ENCODE measurements at places on chromosomes 6 and 20.

- no peak for DNase-seq
These were observed 589.2 kb downstream of the PHF3 start for GRCh38 chr6:64224819-64225218.

- DNase-seq, result no peak
These were observed 23.1 kb upstream of the GATA5 start for GRCh38 chr20:62498874-62499273.

DNA sequence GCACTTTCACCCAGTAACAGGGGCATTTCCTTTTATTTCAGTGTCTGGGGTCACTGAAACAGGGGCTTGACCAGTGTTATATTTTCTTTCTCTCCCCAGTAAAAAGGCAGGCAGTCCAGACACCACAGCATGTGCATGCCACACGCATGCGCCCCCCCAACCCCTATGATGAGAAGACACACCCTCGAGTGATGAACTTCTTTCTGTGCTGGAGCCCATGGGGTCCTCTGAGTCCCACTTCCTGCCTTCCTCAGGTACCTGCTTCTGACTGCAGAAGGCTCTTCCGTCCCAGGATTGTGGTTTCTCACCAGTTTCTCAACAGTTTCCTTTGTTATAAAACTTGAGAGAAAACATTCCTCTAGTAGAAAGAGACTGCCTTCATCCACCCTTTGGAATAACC, 45.7 kb upstream of the TMEM181 start:
- DNase-seq, result no peak

DNA sequence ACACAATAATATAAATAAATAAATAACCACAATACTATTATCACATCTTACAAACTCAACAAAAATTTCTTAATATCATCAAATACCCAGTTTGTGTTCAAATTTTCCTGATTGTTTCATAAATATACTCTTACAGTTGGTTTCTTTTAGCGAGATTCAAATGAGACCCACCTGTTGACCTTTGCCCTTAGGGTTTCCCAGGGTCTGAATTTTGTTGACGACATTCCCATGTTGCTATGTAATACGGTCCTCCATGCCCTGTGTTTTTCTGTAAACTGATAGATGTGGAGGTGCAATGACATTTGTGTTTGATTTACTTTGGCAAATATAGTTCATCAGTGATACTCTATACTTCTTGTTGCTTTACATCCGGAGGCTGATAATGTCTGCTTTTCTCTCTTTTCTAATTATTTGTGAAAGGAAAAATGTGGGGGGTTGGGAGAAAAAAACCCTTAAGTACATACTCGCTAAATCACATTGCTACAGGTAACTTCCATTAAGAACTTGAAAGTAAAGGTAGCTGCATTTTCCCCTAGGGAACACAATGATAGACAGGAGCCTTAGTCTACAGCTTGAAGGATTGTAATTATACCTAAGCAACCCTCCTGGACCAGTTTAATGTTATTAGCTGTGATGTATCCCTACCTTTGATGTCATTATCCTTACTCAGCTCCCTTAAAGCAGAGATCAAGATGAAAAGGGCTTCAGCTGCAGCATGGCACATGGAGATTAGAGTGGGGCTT, 6.6 kb downstream of the MOG start:
- no peak for DNase-seq

DNA sequence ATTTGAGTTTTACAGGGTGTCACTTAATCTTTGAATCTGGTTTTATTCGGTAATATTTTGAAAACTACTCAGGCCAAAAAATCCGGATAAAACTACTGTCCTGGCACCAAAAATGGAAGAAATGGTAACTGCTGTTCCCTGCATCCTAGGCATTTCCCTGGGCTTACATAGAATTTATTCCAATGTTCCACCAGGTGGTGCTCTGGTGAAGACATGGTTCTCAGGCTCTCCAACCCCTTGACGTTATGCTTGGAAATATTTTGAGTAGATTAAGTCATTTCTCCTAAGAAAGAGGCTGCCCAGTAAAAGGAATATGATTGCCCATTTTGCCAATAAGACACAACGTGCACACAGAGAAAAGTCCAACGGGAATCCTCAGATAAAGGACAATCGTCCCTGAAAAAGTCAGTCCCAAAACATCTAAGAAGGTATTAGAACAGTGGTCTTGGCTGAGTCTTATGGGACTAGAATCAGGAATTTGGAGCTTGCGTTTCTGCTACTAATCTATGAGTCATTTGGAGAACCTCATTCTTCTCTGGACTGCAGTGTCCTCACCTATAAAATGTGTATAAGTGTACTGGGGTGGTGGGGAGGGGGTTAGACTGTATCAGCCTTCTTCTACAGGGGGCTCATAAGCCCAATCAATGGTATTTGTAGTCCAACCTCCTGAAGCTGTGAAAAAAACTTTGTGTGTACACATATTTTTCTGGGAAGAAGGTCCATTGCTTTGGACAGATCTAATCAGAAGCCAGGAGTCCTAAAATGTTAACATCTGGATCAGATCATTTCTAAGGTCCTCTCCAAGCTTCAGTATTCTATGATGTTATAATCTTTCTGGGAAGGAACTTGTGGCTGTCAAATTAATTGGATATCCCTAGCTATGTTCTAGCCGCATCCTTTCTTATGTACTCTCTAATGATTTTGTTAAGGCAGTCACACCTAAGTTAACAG, 131.0 kb upstream of the BMP2 start:
- no peak for DNase-seq

DNA sequence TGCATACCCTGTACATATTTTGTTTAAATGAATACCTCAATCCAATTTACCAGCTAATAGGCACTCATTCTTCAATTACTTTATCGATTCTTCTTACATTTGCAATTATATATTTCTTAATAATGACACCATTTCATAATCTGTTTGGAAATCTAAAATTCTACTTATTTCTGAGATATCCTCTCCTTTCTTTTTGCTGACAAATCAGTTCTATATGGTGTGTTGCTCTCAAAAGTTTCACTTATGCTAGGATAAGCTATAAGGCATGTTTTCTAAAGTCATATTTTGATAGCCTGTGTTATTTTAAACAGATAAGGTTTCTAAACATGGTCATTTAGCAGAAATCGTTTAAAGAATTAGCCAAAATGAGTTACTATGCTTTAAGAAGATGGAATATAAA, 140.6 kb upstream of the GJE1 start:
- no peak for DNase-seq

GRCh38 chr6:4804095-4804494, 27.9 kb downstream of the CDYL start:
- DNase-seq, result no peak

GRCh38 chr20:41180599-41181333, 43.4 kb downstream of the PLCG1 start:
- no peak for DNase-seq

GRCh38 chr6:105968603-105969333, 117.4 kb upstream of the PRDM1 start:
- DNase-seq, result no peak

- DNase-seq, result no peak
These were observed 76.1 kb upstream of the PRND start for GRCh38 chr20:4645621-4646020.

GRCh38 chr6:21342501-21342900, 251.1 kb upstream of the SOX4 start:
- no peak for DNase-seq

DNA sequence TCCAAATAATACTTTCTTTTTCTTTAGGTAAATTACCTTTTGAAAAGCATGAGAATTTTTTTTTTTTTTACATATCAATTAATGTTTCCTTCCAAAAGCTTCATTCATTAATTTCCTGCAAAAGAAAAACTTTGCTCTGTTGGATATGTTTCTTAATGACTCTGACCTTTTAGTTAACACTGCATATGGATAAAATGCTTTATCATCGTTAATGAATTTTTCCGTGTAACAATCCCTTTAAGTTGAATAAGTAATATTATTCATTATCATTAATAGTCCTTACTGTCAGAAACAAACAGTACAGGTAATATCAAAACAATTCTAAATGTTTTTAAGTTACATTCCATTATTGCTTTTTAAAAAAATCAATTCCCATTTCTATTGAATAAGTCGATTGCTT, 345.1 kb downstream of the SAMD5 start:
- DNase-seq, result no peak
